ENCODE measurements at places on chromosomes 16 and 17.

GRCh38 chr17:56597495-56597990, 4.0 kb downstream of the NOG start:
- DNase-seq = peak; percentile 74

- no peak for DNase-seq
Observed at GRCh38 chr17:68085771-68086381, 50.3 kb downstream of the KPNA2 start.

- no peak for DNase-seq
Observed at GRCh38 chr17:6328279-6328678, 106.6 kb downstream of the AIPL1 start.

DNA sequence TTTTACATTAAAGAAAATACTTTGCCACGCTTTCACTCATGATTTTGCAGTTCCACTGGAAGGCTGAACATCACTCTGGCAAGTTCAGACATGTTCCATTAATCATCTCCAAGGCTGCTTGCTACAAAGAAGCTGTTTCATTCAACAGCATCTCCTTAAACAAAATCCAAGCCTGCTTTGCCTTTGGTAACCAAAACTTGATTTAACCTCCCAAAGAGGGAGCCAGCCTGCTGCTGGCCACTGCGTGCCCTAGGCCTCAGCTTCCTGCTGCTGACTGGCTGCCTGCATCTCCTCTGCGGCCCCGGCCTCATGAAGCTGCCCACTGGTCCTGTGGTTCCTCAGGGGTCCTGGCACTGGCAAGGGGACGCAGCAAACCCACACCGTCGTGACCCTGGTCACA, 31.8 kb downstream of the ANKRD11 start:
- DNase-seq = no peak

- no peak for DNase-seq
Observed at GRCh38 chr17:76556765-76557367, 17.0 kb downstream of the PRCD start.

DNA sequence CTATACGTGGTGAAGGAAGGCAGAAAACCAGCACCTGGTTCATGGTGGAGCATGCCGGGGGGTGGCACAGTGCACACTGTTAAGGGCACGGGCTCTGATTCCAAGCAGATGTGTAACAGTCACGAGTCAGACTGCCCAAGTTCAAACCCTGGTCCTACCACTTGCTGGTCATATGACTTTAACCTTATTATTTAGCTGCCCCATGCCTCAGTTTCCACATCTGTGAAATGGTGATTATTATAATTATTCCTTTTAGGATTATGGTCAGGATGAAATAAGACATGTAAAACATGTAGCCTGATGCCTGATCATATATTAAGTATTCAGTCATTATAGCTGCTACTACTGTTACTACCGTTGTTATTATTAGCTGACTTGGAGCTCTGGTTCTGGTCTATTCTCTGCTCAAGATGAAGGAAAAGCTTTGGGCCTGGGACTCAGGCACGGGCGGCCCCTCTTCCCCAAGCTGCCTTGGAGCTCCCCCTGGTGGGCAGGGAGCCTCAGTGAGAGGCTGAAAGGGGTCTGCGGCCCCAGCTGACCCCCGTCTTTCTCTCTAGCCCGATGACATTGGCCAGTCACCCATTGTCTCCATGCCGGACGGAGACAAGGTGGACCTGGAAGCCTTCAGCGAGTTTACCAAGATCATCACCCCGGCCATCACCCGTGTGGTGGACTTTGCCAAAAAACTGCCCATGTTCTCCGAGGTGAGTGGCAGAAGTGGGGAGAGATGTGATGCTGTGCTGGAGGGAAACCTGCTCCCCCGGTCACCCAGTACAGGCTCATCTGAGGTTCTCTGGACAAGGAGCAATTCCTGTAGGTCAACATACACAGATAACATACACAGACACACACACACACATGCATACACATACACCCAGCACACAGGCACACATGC, 14.0 kb downstream of the NR1D1 start:
- no peak for DNase-seq

DNA sequence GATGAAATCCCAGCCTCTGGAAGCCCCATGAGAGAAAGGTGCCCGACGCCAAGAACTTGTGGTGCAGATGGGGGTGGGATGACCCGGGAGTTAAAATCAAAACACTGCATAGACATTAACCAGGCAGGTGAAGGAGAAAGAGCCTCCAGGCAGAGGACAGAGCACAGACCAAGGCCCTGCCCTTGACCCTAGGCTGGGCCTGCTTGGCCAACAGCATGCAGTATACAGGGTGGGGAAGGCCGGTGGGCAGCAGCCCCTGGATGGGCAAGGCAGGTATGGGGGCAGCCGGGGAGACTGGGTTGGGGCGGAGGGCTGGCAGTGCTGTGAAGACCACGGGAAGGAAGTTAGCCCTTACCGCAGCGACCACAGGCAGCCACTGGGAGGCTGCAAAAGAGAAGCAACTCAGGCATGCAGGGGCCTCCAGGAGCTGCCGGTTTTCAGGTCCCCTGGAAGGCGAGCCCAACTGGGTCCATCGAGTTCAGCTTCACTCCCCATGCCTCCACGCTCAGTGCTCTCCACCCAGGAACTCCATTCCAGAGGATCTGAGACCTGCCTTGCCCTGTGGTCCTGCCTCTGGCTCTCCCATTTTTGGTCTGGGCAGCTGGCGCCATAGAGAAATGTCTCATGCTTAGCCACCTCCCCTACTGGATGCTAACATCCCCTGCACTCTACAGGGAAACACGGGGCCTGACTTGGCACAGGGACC, 81.2 kb downstream of the C16orf95 start:
- DNase-seq = no peak

DNA sequence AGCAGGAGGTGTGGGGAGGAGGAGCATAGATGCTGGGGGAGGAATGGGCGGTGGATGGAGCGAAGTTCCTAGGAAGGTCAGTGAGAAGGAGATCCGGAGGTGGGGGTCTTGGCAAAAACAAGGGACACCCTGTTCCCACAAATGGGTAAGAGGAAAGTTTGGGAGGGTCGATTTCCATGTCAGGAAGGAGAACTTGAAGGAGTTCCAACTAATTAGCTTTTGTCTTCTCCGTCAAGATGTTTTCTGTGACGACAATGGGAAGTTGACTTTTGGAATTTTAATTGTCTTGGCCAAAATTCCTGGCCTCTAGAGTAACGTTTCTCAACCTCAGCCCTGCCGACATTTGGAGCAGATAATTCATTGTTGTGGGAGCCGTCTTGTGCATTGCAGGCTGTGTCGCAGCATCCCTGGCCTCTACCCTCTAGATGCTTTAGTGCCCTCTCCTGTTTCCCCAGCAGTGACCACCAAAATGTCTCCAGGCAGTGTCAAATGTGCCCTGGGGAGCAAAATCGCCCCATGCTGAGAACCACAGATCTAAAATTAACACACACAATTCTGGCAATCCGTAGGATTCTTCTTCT, 97.1 kb downstream of the PITPNC1 start:
- DNase-seq = no peak

DNA sequence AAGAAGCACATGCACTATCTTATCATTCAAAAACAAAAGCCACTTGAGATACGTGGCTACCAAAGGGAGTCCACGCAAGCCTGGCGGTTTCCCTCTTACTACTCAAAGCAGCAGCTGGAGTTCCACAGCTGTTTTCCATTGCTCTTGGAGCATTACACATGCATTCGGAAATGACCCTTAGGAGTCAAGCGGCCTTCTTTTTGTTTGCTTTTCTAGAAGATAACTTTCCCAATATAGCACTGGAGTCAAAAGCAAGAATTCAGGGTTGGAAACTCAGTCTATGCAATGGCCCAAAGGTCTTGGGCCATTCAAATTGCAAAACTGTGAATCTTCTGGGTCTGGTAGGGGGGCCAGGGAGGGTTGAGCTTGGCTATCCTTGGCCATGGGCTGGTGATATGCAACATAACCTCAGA, 97.8 kb upstream of the MAF start:
- DNase-seq = no peak

- DNase-seq = no peak
Observed at GRCh38 chr16:65739518-65739917, 617.7 kb upstream of the CDH11 start.

- DNase-seq = no peak
Observed at GRCh38 chr17:30422171-30422570, 43.4 kb downstream of the CPD start.

DNA sequence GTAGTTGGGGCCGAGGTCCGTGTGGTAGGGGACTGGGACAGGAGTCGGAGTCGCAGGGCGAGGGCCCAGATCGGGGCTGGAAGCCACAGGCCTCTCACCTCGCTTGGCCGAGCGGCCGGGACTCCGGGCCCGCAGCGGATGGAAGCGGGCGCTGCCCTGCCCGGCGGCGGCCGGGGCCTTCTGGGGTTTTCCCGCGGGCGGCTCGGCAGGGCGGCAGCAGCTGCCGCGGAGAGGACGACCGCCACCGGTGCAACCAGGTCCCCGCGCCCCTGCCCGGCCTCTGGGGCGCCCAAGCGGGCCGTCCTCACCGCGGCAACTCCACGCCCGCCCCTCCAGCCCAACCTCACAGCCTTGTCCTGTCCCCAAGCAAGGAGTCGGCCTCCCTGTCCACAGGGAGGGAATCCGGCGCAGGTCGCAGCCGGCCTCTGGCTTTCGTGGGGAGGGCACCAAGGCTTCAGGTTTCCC, 15.6 kb upstream of the UTP6 start:
- DNase-seq = no peak

DNA sequence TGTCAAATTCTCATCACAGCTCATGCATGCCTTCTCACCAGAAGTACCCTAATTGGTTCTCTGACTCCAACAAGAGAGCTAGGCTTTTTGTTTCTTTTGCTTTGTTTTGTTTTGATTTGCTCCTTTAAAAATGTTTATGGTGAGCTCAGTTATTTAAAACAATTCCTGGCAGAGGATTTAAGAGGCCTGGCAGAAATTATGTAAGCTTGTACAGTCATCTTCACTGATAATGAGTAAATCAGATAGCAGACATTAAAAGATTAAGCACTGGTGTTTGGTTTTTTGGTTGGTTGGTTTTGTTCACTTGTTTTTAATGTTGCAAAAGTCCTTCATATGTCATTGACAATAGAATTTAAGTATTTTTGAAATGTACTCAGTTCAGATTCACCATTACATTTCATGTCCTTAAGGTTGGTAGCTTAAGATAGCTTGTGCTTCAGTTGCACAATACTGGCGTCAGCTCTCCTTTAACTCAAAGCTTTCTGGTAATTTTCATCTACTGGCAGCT, 378.9 kb downstream of the CDH13 start:
- DNase-seq = no peak

- DNase-seq = no peak
Observed at GRCh38 chr17:34347063-34347462, 9.2 kb upstream of the CCL13 start.

DNA sequence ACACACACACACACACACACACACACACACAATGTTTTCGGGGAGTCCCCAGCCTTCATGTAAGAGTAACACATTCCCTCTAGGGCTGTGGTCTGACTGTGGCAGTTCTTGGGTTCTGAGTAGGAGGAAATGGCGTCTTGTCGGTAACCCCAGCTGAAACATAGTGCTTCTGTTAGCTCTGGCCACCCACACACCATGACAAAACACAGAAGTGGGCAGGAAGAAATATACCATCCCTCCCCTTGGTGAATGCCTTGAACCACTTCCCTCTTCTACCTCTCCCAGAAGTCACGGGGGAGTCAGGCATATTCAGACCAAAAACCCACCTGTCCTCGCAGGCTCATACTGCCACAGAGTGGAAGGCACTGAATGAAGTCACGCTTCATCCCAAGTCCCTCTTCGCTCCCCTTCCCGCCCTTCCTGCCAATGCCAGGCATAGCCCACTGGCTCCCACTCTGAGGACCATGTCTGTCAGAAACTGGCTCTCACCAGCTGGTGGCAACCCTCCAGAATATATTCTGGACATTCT, 11.5 kb downstream of the SLC35B1 start:
- DNase-seq = no peak

- no peak for DNase-seq
Observed at GRCh38 chr16:69793526-69793925, 31.4 kb downstream of the WWP2 start.

DNA sequence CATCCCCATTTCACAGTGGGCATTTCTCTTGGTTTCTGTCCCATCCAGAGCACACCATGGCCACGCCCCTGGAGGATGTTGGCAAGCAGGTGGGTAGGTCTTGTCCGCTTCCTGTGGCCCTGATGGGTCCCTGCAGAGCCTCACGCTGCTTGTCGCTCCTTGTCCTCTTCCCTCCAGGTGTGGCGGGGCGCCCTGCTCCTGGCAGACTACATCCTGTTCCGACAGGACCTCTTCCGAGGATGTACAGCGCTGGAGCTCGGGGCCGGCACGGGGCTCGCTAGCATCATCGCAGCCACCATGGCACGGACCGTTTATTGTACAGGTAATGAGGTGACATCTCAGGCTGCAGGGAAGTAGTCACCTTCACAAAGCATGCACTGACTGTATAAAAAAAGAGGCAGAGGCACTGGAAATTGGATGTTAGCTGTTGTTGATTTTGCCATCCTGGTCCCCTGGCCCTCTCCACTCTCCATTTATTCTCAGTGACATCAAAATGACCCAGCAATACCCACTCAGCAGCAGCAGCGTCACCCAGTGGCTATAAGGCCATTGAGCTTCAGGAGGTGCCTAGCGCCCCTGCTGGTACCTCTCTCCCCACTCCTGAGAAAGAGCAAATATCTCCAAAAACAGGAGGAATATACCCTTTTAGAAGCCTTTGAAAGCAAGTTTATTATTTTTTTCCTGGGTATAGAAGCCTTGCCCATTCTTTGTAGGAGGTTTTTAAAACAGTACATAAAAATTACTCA, 13.7 kb downstream of the METTL22 start:
- DNase-seq = no peak

- DNase-seq = no peak
Observed at GRCh38 chr16:8660841-8661301, 13.5 kb upstream of the ABAT start.

- no peak for DNase-seq
Observed at GRCh38 chr17:66944351-66945146, 20.0 kb upstream of the CACNG4 start.

DNA sequence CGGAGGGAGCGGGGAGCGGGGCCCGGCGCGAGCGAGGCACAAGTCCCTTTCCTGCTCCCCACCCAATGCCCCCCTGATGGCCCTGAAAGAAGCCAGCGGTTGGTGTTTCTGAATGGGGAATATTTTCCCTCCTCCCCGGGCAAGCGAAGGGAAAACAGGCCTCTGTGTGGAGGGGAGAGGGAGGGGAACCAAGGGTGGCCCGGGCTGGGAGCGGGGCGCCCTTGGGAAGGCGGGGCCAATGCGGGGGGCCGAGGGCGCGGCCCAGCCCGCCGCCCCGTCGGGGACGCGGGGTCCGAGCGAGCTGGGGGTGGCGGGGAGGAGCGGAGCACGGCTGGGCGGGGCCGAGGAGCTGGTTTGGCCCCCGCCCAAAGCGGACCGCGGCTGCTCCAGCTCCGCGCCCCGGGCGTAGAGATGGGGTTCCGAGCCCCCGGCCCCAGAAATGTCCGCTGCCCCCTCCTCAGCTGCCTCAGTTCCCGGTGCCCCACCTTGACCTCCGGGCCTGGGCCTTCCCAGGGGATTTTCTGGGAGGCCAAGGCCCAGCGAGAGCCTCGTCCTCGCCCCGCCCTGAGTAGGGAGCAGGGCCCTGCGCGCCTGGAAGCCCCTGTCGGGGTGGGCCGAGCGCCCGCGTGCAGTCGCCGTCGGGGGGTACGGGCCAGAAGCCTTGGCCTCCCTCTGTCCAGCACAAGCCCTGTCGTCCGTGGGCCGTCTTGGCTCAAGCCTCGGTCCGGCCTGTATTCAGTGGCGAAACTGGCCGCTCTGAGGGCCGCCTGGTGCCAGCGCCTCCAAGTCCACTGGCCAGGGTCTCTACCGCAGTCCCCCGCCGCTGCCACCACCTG, 3.9 kb upstream of the HEXIM1 start:
- DNase-seq = no peak

- DNase-seq = no peak
Observed at GRCh38 chr16:2919511-2920255, 8.0 kb downstream of the FLYWCH1 start.

GRCh38 chr17:16300554-16300953, 52.7 kb downstream of the CENPV start:
- DNase-seq = no peak

- DNase-seq = peak; percentile 66
Observed at GRCh38 chr16:50152351-50152806, 727 bp upstream of the TENT4B start.

Data from type B pancreatic cell (in vitro differentiated cells).